ENCODE measurements at places on chromosomes 12 and 14. TPM values are rescaled to one million over a fixed set of nuclear protein-coding genes. Genes with fewer than 3 reads are reported as not detected.
A peak's percentile ranks its signal among the peaks of the same experiment; 100 is the strongest.

DNA sequence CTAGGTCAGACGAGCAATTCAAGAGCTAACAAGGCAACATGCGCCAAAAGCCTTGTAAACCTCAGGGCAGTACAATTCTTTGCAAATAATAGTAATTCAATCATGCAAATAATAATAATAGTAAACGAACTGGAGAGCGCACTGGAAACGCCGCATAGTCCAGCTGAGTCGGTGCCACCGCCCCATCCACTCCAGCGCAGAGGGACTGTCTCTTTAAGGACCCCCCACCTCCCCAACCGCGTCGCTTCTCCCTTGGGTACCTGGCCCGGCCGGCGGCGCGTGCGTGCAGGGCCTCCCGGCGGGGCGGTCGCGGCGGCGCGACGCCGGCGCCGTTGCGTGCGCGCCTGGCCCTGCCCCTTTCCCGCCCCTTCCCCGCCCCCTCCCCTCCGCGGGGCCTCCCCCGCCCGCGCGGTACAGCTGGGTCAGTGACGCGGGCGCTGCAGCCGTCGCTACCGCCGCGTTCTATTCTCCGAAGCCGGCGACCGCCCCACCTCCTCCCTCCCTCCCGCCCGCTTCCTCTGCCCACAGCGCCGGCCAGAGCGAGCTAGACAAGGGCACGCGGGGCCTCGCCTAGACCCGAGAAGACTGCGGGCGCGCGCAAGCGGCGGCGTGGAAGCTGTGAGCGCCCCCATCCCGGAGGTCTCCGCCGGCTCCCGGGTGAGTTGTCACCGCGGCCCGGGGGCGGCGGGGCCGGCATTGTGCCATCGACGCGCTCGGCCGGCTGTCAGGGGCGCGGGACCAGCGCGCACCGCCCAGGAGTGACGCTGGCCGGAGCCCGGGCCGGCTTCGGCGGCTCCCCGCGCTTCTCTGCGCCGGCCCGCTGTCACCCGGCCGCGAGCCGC lies at the start of gene SUSD6:
TSS of gene SUSD6 (plus strand) at position 425 of the 842 bp plus-strand sequence. CDS start 46,997 bp downstream, outside the sequence.
- peak; percentile 73 for DNase-seq

DNAJC22 gene
- total RNA-seq, result 6.3 TPM

GRCh38 chr14:53541411-53541810 lies 388.3 kb upstream of the DDHD1 start:
- no peak for DNase-seq

DNA sequence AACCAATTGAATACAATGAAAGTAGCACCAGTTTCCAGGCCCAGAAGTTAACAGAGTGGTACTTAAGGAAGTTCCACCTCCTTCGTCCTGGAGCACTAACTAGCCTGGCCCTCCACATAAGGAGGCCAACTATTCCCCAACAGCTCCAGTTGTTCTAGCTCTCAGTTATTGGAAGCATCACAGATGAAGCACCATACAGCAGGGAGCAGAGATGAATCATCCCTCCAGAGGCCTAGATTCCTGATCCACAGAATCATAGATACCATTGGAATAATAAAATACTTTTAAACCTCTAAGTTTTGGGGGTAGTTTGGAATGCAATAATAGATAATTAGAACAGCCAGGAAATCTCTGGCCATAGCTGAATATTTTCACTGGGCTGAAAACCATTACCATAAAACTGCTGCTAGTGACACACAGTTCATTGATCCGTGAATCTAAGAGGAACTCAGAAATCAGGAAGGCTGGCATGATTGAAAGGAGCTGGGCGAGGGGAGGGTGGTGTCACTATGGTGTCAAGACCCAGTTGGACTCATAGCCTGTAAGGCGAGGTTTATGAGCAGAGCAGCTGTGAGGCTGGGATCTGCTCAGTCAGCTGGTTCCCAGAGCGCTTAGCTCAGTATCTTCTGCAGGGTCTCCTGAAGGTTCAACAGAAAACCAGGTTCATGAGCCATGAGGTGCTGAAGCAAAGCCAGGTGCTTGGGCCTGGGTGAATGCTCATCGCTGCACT lies 371.4 kb upstream of the TMTC1 start:
- DNase-seq, result no peak

KRT83 gene
- total RNA-seq, result not detected

GRCh38 chr12:58575256-58575655 lies 345.0 kb downstream of the LRIG3 start:
- DNase-seq, result no peak

CLEC4A gene
- total RNA-seq, result 0.16 TPM

GRCh38 chr12:12562585-12563261 lies at the start of gene DUSP16:
TSS of gene DUSP16 (minus strand) at chr12:12562863. CDS start at chr12:12521098, 41,765 bp downstream.
- DNase-seq, result peak; percentile 91

- no peak for DNase-seq
These were observed 8.3 kb upstream of the CAPRIN2 start for GRCh38 chr12:30763053-30763452.

GRCh38 chr12:66188584-66189485 lies at the start of gene IRAK3:
TSS of gene IRAK3 (plus strand) at chr12:66189214. CDS start at chr12:66189300, 86 bp downstream.
- no peak for DNase-seq

GRCh38 chr14:69760810-69761209 lies 6.1 kb upstream of the SRSF5 start:
- no peak for DNase-seq

CLEC4D gene
- total RNA-seq, result not detected

DNA sequence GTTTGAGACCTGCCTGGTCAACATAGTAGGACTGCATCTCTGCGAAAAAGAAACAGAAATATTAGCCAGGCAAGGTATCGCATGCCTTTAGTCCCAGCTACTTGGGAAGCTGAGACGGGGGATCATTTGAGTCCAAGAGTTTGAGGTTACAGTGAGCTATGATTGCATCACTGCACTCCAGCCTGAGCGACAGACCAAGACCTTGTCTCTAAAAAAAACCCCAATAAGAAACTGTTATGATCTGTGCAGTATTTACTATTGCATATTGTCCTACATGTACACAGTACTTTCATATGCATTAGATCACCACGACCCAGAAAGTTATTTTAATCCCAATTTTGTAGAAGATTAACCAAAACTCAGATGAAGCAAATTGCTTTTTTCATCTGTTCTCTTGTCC lies 187.5 kb downstream of the PCNX1 start:
- no peak for DNase-seq

- no peak for DNase-seq
These were observed 261.4 kb upstream of the USP15 start for GRCh38 chr12:61998791-61999190.

DNA sequence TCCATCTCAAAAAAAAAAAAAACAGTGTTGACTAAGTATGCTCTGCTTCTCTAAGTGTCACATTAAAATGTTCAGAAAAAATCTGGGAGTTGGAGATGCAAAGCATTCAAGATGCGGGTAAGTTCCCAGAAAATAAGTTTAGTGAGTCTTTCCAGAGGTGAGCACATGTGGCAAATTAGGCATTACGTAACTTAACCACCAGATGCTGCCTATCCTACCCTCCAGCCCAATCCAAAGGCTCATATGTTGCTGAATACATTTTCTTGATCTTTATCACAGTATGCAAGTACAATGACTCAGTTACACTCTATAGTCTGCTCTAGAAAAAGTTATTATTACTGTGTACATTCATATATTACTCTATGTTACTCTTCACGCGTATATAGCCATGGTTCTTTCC lies 3.6 kb downstream of the SLC2A14 start:
- no peak for DNase-seq

SLC4A8 gene
- total RNA-seq, result 6.2 TPM

DNA sequence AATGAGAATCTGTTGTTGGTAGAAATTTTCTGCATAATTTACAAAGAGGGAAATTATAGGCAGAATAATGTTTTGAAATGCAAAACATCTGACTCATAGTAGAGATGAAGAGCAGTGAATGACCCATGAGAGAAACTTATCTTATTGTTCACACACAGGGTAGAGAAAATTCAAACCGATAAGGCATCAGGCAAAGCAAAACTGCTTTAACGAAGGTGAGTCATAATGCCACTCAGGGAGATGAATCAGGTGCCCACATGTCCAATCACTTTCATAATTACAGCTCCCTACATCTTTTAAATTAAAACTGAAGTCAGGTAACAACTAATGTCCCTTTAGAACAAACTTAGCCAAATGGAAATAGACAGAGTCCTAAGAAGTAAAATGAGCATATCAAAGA lies 265.6 kb upstream of the GARIN6 start:
- DNase-seq, result no peak

- no peak for DNase-seq
These were observed 25.9 kb downstream of the CD9 start for GRCh38 chr12:6226002-6226678.

MFAP5 gene
- 2.3 TPM for total RNA-seq

DNA sequence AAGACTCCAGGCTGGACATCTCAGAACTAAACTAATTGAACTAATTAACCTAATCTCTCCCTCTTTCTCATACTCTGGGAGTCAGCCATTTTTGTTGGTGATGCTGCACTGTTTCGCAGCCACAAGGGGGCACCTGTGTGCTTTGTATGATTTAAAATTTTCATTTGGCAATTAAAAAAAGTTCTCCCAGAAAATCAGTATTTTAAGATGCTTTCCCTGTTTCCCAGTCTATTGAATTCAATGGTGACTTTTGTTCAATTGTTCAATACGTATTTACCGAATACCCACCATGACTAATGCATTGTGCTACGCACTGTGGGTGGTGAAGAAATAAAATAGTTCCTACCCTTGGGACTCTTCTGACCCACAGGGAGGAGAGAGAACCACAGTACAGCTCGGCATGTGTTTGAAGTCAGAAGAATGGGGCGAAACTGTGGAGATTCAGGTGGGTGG lies 63.7 kb downstream of the ZNF664 start:
- DNase-seq, result peak; percentile 66

GRCh38 chr14:65193916-65194590 lies 91.7 kb upstream of the MAX start:
- no peak for DNase-seq

DNA sequence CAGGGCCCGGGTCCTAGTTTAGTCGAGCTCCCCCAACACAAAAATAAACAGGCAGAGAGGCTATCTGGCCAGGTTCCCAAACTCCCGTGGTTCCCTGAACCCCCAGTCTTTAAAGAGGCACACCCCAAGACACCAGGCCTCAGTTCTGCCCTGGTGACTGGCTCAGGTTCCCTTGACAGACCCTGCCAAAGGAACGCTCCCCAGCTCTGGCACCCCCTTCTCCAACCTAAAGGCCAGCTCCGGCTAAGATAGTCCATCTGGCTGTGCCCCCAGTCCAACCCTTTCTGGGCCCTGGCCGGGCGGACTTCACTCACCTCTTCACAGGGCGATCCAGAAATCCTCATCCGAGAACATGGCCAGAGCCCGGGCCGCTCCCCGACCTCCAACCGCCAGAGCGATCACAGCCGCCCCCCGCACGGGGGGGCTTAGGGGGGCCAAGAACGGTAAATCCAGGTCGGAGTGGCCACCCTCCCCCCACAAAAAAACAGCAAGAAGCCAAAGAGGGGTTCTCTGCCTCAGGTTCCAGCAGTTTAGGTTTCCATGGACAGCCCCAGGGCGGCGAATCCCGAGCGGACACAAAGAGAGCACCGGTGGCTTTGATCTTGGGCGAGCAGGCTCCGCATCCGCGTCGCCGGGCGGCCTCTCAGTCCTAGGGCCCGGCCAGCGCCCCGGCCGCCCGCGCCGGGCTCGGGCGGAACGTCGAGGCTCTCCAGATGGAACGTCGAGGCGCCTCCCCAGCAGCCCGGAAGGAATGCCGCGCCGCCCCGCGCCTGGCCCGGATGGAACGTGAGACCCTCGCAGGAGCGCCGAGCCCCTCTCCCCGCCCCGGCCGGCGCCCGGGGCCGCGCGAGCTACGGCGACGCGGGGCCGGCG lies 1.1 kb downstream of the KMT2D start:
- no peak for DNase-seq

CTSG gene
- not detected for total RNA-seq

KRT82 gene
- not detected for total RNA-seq

DNA sequence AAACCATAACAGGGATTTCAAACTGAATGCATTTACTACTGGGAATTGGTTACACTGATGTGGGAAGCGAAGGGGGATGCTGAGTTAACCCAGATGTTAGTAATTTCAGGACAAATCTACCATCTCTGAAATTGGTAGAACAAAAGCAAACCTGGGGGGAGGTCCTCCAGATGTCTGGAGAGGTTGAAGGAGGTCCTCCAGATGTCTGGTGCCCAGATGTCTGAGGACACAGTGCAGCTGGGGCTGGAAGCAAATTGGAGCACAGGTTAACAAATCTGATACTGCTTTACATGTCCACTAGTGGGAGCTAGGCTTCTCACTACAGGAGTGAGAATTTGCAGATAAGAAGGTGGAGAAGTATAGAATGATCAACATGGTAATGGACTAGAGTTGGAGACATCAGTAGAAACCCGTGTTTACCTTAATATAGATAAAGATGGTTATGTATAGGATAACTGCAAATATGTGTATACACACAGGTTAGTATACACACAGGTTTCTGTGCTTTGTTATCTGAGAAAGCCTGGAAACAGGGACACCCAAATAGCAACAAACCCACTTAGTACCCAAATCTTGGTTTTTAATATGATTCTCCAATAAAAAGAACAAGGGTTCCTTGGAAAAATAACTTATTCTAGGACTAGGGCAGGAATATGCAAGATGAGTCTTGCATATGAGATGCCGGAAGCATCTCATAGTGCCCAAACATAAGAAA lies 162.5 kb downstream of the C12orf50 start:
- no peak for DNase-seq

- DNase-seq, result no peak
These were observed 11.5 kb upstream of the POC1B start for GRCh38 chr12:89537389-89537788.

DNA sequence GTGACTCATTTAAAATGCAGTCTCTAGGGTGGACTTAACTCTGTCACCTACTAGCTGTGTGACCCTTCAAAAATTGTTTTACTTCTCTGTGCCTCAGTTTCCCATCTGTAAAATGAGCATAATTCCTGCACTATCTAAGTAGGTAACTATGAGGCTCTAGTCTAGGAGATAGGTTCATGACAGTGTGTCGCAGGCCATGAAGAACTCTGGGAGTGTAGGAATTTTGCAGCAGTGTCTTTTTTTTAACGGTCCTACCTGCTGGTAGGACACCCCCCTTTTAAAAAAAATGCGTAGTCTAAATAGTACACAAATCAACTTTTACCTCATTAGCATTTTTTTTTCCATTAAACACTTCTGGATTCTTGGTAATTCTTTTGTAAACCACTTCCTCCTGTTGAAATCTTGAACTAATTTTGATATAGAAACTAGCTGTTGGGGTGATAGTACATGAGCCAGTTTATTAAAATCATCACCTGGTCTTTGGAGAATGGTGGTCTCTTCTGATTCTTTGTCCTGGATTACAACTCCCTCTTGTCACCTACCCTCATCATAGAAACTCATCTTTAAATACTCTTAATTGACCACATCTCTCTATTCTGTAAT lies 86.0 kb upstream of the SLC38A2 start:
- DNase-seq, result no peak
